ENCODE measurements at places on chromosomes 6 and 20. TPM values are rescaled to one million over a fixed set of nuclear protein-coding genes. Genes with fewer than 3 reads are reported as not detected.
A peak's percentile ranks its signal among the peaks of the same experiment; 100 is the strongest.

CDH26 gene
- 0.70 TPM for total RNA-seq

C20orf202 gene
- 0.42 TPM for total RNA-seq

CDS2 gene
- total RNA-seq: 17.6 TPM

LEMD2 gene
- total RNA-seq: 23.1 TPM

EYA4 gene
- total RNA-seq: not detected

VIP gene
- 0.33 TPM for total RNA-seq

RAB44 gene
- total RNA-seq: 1.3 TPM

DNA sequence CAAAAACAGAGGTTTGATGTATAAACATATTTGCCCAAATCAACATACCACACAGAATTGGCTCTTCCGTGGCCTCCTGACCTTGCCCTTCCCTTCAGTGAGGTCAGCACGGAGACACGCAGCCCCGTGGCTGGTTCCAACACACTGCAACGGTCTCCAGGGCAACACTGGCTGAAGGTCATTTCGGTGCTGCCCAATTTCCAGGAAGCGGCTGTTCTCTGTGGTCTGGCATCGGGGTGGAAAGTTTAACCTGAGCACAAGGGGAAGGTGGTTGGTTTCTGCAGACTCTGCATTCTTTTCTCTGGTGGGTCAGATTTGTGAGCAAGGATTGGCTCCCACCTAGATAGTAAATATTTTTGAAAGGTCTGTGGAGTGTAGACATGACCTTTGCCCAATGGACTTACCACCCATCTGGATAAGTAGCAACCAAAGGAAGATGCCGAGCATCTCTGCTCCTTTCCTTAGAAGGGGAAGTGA lies 177.6 kb upstream of the PHACTR1 start:
- peak overlapping the region; percentile 51 for H3K27ac ChIP-seq
- no peaks in the 10 kb centered on the region for H3K36me3 ChIP-seq
- DNase-seq: peak; percentile 65
- H3K4me3 ChIP-seq: no peak overlapping the region

GRCh38 chr20:1204576-1204975 lies 1.3 kb downstream of the C20orf202 start:
- DNase-seq: no peak
- H3K36me3 ChIP-seq: no peaks in the 10 kb centered on the region
- H3K4me1 ChIP-seq: no peaks in the 10 kb centered on the region
- H3K27me3 ChIP-seq: no peaks in the 10 kb centered on the region
- H3K27ac ChIP-seq: no peak overlapping the region

- no peak for DNase-seq
- H3K27ac ChIP-seq: no peak overlapping the region
- no peaks in the 10 kb centered on the region for H3K36me3 ChIP-seq
These were observed 76.2 kb downstream of the LYRM2 start for GRCh38 chr6:89562093-89562973.

DNA sequence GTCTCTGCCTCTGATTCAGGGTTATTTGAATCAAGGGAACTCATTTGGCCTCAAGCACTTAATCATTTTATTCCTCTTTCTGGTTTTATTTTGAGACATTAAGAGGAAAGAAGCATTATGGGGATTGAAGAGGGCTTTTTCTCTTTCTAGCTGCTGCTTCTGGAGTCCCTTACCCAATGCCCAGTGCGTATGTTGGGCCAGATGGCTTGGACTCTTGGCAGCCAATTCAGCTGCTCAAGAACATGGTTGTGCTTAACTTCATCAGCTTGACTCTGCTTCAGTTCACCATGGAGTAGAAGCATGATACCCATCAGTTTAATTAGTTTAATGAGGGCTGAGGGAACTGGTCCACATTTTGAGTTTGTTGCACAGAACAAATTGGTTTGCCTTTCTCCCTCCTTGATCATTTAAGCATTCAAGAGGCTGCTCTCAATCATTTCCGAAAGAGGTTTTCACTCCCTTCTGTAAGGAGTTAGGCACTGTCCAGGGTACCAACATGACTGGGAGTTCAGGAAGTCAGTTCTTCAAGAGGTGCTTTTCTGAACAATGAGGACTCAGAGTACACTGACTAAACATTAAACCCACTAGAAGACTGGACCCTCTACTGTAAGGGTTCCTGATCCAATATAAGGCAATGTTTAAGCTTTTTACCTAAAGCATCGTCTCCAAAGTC lies 14.6 kb downstream of the PDYN start:
- no peaks in the 10 kb centered on the region for H3K36me3 ChIP-seq
- no peak overlapping the region for H3K4me3 ChIP-seq
- H3K4me1 ChIP-seq: no peaks in the 10 kb centered on the region
- no peak overlapping the region for H3K27ac ChIP-seq
- DNase-seq: no peak

GRCh38 chr6:16206595-16207037 lies 31.8 kb upstream of the GMPR start:
- no peak overlapping the region for H3K4me3 ChIP-seq
- no peaks in the 10 kb centered on the region for H3K27me3 ChIP-seq
- DNase-seq: peak; percentile 55

GRCh38 chr6:123127807-123128206 lies 131.8 kb downstream of the CLVS2 start:
- no peaks in the 10 kb centered on the region for H3K4me1 ChIP-seq
- no peaks in the 10 kb centered on the region for H3K36me3 ChIP-seq
- H3K27ac ChIP-seq: no peak overlapping the region
- H3K4me3 ChIP-seq: no peak overlapping the region

DNA sequence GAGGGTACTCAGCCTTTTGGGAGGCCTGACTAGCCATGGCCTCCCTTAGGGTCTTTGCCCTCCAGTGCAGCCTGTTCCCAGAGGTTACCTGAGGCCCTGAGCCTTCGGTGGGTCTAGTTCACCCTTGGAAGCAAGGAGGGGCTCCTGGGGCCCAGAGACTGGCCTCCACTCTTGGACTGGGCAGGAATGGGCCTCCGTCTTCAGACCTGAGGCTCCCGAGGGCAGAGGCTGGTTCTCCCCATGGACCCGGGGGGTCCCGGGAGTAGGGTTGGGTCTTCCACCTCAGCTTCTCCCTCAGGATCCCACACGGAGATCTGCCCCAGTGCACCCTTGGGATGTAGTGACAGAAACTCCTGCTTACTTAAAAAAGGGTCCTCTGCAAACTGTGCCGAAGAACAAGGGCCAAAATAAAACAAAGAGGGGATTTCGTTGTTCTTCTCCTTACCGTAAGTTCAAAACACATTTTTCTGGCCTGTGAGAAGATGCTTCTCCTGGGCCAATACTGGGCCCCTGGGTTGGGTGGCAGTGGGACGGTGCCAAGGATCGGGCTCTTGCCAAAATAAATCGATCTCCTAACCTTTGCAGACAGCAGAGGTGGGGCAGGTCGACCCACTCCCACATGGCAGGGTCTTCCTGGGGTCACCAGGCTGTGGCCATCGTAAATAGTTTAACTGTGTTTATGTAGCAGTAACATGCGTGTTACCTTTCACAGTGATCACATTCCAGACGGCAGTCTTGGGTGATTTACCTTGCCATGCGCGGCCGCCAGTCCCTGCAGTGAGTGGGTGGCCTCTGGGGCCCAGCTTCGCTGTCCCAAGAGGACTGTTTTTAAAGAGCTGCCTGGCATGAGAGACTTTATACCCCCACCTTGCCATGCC lies 151.8 kb downstream of the VEGFA start:
- no peaks in the 10 kb centered on the region for H3K36me3 ChIP-seq
- H3K4me3 ChIP-seq: no peak overlapping the region
- peak overlapping the region; percentile 45 for H3K27ac ChIP-seq

- peaks cover 22% of the 10 kb centered on the region for H3K27me3 ChIP-seq
- H3K4me3 ChIP-seq: no peak overlapping the region
- H3K36me3 ChIP-seq: no peaks in the 10 kb centered on the region
- no peak overlapping the region for H3K27ac ChIP-seq
These were observed 16.6 kb upstream of the PRDM13 start for GRCh38 chr6:99589907-99590493.

- no peak overlapping the region for H3K4me3 ChIP-seq
- no peaks in the 10 kb centered on the region for H3K27me3 ChIP-seq
- no peak overlapping the region for H3K27ac ChIP-seq
- DNase-seq: no peak
- H3K4me1 ChIP-seq: no peaks in the 10 kb centered on the region
- H3K36me3 ChIP-seq: peaks cover 24% of the 10 kb centered on the region
These were observed 45.2 kb downstream of the PSMG4 start for GRCh38 chr6:3303795-3304411.

DNA sequence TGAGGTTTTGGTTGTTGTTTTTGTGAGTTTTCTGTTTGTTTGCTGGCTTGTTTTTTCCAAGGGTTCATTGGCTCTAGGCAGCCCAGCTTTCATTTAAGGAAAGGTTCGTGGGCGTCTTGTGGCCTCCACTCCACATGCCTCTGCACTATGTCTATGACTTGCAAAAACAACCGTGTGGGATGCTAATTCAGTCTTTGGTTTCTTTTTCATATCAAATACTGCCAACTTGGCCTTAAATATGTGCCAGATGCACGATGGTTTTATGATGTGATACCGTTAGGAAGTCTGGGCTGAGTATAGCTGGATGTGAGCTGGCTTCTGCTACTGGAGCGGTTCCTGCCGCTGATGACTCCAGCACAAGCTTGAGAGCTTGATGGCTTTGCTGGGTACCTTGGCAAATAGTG lies 96.3 kb downstream of the BMP2 start:
- no peaks in the 10 kb centered on the region for H3K27me3 ChIP-seq
- H3K4me1 ChIP-seq: no peaks in the 10 kb centered on the region
- DNase-seq: no peak
- no peak overlapping the region for H3K27ac ChIP-seq
- H3K36me3 ChIP-seq: no peaks in the 10 kb centered on the region

- no peak overlapping the region for H3K27ac ChIP-seq
- no peak overlapping the region for H3K4me3 ChIP-seq
- no peak for DNase-seq
- H3K4me1 ChIP-seq: no peaks in the 10 kb centered on the region
These were observed 94.6 kb downstream of the FAXC start for GRCh38 chr6:99254616-99255550.

DNA sequence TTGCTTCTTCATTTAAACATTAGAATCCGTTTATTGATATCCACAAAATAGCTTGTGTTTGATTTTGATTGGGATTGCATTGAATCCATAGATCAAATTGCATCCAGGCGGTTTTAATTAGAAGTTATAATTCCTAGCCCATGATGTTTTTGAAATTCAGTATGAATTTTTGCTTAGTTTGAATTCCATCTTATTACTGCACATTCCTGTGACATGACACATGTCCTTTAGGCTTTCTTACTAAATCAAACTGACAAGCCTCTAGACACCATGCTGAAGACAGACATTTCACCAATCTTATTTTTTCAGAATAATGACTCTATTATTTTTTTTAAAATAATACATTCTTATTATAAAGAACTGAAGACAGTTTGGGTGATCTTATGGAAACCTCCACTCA lies 21.4 kb upstream of the PI16 start:
- H3K4me3 ChIP-seq: no peak overlapping the region
- no peaks in the 10 kb centered on the region for H3K36me3 ChIP-seq
- H3K4me1 ChIP-seq: no peaks in the 10 kb centered on the region
